ENCODE measurements at places on chromosomes 1 and 21. TPM values are rescaled to one million over a fixed set of nuclear protein-coding genes. Genes with fewer than 3 reads are reported as not detected.

- DNase-seq, result no peak
Measured at GRCh38 chr1:4023678-4024077, 123.6 kb upstream of the C1orf174 start.

Gene RHBG
- total RNA-seq, result not detected

DNA sequence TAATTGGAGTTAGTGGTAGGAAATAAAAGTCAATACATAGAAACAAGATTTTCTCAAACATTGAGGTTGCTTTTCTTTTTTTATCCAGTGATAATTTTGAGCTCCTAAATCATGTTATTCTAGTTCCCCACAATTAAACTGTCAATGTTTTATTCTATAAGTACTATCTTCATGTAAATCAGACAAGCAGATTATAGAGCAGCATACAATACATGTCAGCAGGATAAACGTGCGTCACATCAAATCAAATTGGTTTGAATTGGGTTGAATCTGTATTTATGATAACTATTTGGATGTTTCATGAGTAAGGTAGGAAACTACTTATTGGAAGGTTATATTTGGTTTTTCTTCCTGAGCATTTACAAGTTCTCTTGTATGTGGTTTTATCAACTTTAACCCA, 2028.7 kb downstream of the NCAM2 start:
- no peak for DNase-seq

Gene CD244
- 0.14 TPM for total RNA-seq

DNA sequence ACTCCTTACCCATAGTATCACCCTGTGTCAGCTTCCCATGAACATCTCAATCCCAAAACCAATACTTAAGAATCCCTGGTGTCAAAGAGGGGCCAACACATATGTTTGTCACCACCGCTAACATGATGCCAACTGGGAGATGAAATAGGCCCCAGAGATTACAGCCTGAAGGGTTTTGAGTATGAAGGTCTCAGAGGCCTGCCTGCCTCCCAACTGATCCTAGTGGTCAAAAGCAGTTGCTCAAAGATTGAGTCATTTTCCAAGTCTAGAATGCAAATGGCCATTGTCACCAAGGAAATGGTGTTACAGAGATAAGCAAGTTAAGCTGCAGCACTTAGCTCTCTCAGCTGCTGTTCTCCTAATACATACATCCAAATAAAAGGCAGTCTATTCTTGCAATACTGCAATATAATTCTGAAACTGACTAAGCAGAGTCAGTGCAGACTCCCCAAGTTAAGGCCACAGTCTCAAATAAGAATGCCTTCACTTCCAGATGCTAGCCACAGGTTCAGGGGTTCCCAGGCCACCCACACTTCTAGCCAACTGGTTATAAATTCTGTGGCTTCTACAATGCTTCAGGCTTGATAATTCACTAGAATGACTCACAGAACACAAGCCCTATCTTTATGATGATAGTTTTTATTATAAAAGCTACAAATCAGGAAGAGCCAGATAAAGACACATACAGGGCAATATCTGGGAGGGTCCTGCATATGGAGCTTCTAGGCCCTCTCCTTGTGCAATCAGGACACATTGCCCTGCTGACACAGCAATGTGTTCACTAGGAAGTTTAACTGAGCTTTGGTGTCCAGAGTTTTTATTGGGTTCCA, 18.7 kb downstream of the DUSP10 start:
- DNase-seq, result peak; percentile 18

Gene CHI3L1
- 0.09 TPM for total RNA-seq

- DNase-seq, result no peak
Measured at GRCh38 chr1:167430849-167431242, 87.5 kb downstream of the CD247 start.

DNA sequence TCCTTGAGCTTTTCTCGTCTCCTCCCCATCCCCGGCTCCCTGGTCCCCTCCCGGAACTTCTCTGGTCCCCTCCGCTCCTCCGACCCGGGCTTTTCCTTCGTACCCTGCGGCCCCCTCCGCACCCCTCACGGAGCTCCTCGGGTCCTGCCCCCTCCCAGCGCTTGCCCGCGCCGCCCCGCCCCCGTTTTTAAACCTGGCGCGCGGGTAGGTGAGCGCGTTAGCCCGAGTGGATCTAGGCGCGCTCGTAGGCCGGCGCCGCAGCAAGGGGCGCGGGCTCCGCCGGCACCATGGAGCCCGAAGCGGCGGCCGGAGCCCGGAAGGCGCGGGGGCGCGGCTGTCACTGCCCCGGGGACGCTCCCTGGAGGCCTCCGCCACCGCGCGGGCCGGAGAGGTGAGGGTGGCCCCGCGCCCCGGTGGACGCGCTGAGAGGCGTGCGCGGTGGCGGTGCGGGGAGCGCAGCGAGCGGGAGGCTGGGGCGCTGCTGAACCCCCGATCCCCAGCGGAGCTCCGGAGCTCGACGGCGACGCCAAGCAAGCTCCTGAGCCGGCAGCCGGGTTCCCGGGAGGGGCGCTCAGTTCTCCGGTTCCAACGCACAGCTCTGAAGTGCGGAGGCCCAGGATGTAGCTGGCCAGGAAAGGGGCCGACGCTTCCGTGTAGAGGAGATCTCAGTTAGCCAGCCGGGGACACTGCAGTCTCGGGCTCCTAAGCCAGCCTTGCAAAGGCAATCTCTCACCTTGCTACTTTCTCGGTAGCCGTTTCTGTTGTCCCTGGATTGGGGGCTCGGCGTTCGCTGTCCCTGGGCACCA, at the start of gene RIPPLY3:
RIPPLY3 (plus strand) TSS at position 217 of the 806 bp plus-strand sequence; CDS start at position 288, 71 bp downstream.
- DNase-seq, result peak; percentile 38

Gene ATP1A4
- total RNA-seq, result not detected

- no peak for DNase-seq
Measured at GRCh38 chr1:196897158-196897828, 9.4 kb downstream of the CFHR4 start.

GRCh38 chr1:183792300-183792699, 12.6 kb upstream of the RGL1 start:
- DNase-seq, result no peak

DNA sequence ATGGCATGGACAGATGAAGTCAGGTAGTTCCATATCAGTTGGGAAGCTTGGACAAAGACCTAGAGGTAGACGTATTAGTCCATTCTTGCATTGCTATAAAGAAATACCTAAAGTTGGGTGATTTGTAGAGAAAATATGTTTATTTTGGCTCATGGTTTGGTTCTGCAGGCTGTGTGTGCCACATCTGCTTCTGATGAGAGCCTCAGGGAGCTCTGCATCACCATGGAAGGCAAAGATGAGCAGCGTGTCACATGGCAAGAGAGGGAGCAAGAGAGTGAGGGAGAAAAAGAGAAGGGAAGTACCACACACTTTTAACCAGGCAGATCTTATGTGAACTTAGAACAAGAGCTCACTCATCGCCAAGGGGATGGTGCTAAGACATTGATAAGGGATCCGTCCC, 9.0 kb downstream of the TSACC start:
- no peak for DNase-seq

GRCh38 chr1:145828367-145829026, 4.5 kb downstream of the POLR3C start:
- peak; percentile 41 for DNase-seq
